COLO829 (cell line): ENCODE measurements at places on chromosomes 12 and 14.

DNA sequence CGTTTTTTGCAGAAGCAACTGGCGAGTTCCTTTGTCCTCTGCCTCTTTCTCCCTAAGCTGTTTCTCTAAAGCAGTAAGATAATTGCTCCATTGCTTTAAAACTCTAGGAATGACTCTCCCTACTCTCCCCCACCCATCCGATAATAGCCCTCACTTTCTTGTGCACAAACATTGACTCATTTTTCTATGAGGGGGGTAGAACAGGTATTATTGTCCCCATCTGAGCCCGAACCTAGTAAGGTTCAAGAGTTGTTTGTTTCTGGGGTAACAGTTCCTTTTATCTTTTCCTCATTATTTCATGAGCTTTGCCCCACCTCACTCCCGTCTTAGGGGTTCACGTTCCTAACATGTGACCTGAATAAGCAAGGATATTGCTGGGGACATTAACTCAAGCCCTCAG, 190.6 kb downstream of the EMP1 start:
- DNase-seq: no peak

- DNase-seq: no peak
Observed at GRCh38 chr14:55881577-55882241, 236.5 kb upstream of the PELI2 start.

DNA sequence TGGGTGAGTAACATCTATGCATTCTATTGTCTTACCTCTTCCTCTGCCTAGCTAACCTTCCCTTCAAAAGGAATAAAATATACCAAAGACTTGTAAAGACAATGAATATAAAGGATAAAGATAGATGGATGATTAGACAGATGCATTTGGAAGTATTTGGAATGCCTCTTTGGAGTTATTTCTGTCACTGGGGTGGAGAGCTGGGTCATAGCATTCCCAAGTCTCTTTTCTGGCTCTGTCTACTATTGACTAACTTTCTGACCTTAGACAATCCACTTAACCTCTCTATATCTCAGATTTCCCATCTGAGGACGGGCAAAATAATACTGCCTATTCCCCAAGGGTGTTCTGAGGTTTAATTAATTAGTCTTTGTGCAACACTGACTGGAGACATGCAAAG, 517.4 kb downstream of the DIO2 start:
- no peak for DNase-seq

GRCh38 chr12:91866566-91866965, 279.1 kb downstream of the BTG1 start:
- DNase-seq: no peak

DNA sequence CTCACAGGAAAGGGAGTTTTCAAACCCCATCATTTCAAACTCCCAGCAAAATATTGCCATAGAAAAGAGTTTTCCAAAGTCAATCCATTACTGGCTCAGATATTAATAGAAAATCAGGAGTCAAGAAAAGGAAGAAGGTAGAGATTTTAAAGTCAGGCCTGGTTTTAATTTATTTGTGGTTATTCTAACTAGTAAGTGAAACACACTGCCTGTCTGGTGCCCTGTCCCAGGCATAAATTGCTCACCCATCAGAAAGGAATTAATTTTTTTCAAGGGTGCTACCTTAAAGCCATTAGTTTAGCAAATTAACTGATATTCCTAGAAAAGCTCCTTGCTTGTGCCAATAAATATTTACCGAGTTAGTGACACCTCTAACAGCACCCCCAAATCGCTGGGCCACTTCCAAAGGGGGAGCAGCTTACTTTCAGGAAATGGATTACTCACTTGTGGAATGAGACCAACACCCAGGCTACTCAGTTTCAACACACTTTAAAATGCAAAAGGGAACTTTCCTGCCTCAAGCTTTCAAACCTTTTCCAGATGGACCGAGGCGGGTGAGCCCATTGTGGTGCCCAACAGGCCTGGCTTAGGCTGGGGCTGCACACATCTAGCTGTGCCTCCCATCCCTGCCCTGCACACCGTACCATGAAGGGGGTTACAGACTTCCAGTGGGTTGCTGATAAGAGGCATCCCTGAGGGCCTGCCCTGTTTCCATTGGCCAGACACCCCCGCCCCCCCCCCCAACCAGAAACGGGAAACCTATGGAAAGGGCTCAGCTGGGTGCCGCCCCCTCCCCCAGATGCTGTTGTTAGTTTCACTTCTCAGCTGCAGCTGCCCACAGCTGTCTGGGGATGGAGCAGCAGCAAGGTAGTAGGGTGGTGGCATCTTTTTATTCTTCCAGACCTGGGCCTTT, 117.2 kb downstream of the SAMD4A start:
- DNase-seq: no peak

- DNase-seq: no peak
Observed at GRCh38 chr12:30909349-30910037, 17.1 kb upstream of the TSPAN11 start.
